Stimulated activated CD4-positive, alpha-beta T cell treated with anti-CD3 and anti-CD28 coated beads, Interleukin-2, amount 100 ng/mL, for 48 hours (primary cell): ENCODE measurements at places on chromosomes 12 and 14.

- no peak for DNase-seq
These were observed 30.4 kb downstream of the CCNK start for GRCh38 chr14:99511421-99512109.

DNA sequence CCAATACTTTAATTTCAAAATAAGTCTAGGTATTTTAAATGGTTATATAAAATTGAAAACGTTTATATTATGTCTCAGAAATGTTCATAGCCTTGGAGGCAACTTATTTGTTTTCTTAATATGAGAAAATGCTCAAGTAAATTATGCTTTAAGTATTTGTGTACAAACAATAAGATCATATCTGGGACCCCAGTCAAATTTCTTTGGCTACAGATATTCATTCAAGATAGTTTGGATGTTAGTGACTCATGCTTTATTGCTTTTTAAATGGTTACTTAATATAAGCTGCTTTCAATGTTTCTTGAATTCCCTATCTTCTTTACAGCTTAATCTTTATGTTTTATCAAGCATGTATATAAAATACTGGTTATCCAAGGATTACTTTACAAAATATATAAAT is 291.3 kb downstream of the KCNC2 start:
- DNase-seq: no peak

- no peak for DNase-seq
These were observed 85.6 kb upstream of the DIO3 start for GRCh38 chr14:101475456-101476257.

DNA sequence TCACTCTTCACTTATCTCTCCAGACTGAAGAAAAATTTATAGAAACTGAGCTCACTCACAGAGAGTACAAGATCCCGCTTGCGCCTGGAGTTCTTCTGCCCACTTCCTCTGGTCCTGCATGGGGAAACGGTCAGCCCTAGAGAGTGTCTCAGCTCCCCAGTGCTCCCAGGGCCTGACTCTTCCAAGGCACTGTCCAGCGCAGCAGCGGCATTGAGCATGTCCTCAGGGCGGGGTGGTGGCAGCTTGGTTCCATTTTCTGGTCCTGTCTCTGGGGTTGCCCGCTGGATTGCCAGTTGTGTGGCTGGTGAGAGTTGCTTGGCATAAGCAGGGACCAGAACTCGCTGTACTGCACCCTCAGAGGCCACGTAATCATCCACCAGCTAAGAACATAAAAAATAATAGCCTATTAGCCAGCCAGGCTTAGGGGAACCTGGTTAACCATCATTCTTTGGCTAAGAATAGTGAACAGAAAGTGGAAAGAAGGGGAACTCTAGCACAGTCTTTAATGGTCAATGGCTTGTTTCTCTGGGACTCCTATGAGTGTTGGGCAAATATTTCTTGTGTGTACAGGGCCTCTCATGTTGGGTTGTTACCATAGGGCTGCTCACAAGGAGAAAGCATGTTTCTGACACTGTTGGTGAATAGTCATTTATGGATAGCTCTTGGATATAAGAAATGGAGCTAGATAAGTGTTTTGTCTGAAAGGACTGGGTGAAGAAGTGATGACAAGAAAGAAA is 13.7 kb upstream of the AJUBA start:
- DNase-seq: no peak

DNA sequence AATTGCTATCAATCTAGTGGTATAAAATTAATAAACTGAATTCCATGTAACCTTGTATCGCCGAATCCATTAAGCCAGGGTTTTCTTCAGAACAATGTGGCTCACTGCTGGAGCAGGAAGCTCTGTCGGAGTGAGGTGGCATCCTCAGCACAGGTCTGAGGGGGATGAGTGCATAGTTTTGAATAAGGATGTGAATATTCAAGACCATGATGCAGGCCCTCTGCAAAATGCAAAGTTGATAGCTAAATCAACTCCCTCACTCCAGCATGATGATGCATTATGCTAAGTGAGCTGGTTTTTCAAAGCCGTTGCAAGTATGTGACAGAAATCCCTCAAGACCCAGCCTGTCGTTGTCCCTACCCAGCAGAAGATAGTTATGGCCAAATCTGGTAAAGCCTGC is 53.0 kb downstream of the TRIM9 start:
- no peak for DNase-seq

GRCh38 chr12:113658006-113658655 is 186.5 kb upstream of the LHX5 start:
- no peak for DNase-seq

GRCh38 chr12:132335179-132335756 is 5.9 kb upstream of the GALNT9 start:
- no peak for DNase-seq

DNA sequence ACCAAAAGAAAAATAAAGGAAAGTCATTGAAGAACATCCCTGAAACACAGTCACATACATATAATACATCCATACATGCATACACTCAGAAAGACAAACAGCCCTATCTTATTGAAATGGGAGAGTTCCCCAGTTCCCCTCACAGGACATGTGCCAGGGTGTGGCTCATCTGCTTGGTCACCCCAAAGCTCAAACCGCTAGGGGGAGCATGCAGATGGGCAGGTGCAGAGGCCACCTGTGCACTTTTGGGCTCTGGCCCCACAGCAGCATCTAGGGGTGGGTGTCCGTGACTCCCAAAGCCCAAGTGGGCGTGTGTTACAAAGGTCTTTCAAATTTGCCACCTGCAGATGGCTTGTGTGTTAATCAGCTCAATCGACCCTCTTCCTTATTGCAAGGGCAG is 75.2 kb downstream of the CMAS start:
- peak; percentile 37 for DNase-seq

DNA sequence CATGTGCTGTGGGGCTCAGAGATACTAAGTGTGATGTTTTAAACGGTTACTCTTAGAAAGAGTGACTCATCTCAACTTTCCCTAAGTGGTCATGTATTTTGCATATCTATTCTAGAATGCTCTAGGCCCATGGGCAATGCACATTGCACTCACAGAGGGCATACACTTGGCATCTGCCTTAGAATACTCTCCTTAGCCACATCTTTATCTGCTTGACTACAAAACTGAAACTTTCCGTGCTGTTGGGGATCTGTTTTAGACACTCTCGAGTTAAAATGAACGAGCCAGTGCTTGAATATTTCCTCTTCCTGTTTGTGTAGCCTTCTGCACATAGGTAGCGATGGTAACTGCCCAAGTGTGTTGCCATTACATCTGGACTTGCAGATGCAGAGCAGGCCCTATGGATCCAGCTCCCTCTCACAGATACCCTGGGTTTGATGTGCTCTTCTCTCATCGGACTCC is 180.5 kb downstream of the CAND1 start:
- DNase-seq: no peak

DNA sequence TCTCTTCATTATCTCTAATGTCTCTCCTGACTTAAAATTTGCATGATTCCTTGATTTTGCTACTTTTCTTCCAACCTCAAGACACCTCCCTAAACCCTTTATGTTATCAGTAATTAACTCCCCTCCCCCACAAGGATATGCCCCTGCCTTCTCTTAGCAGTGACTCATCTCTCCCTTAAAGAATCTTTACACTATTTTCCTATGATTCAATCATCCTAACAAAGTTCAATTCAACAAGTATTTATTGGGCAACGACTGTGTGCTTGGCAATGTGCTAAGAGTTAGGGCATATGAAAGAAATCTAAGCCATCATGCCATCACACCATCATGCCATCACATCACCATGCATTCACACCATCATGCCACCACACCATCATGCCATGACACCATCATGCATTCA is 80.1 kb downstream of the ANO2 start:
- DNase-seq: no peak

DNA sequence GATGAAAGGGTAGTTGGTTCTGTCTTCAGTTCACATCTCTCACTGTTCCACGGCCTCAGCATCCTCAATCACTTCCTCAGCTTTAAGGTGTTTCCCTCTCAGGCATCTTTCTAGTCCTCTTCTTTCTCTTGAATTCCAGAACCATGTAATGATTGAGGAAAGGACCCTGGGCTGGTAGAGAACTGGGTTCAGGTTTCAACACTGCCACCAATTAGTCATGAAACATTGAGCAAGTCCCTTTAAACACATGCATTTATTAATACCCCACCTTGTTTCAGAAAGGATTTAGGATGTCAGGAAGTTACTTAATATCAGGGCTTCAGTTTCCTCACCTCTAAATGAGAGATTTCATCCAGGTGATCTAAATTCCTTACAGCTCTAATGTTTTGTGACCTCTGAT is 7.2 kb downstream of the DMAC2L start:
- no peak for DNase-seq
